HuH-7 (cell line): ENCODE measurements at places on chromosomes 5 and 9.

- no peak for DNase-seq
These were observed 114.1 kb downstream of the PIK3R1 start for GRCh38 chr5:68329554-68330255.

DNA sequence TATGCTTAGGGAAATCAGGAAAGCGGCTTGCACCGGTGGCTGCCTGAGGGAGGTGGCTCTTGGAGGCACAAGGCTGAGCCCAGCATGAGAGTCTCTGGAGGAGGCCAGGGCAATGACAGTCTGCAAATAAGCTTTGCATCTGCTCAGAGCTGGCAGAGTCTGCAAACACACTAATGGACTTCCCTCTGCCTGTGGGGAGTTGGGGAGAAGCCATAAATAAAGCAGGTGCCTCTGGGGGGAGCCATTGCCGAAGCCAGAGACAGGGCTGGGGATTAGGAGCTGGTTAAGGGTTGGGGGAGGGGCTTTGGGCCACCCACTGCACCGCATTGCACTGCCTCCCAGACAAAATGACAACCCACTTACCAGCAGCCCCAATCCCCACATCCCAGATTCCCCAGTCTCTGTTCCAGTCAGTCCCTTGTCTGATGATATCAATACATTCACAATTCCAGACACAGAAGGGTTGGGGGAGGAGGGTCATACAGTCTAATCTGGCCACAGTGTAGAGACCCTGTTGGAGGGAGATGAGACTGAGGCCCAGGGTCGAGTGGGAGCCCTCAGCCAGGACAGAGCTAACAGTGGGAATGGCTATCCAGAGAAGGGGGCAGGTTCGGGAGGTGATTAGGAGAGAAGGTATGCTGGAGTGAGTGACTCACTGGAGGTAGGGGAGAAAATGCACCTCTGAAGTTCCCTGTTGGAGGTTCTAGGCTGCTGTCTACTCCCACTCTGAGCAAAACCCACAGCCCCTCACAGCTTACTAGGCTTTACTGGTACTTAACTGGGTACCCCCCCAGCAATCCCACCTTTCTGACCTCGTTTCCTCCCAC lies 53.7 kb downstream of the PAX5 start:
- DNase-seq, result peak; percentile 70

- DNase-seq, result no peak
These were observed 214.2 kb downstream of the TRIM32 start for GRCh38 chr9:116901260-116901659.

GRCh38 chr5:146644831-146645230 lies 128.8 kb upstream of the GPR151 start:
- no peak for DNase-seq

GRCh38 chr5:157680239-157680638 lies 8.9 kb downstream of the C5orf52 start:
- no peak for DNase-seq

DNA sequence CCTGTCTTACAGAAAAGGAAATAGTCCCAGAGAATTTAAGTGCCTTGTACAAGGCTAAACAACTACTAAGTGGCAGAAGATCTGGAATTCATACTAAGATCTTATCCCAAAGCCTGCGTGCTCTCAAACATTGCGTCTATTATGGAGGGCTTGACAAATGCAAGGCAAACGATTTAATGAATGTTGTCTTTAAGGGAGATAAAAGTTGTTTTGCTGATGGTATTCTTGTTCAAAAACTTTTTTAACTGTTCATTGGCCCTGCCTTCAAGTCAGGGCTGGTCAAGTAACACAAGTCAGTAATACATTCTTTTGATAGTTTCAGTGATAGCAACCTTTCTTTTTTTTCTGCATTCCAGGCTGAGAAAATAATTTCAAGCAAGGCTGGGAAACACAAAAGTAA lies 1.7 kb upstream of the SLC38A9 start:
- no peak for DNase-seq

DNA sequence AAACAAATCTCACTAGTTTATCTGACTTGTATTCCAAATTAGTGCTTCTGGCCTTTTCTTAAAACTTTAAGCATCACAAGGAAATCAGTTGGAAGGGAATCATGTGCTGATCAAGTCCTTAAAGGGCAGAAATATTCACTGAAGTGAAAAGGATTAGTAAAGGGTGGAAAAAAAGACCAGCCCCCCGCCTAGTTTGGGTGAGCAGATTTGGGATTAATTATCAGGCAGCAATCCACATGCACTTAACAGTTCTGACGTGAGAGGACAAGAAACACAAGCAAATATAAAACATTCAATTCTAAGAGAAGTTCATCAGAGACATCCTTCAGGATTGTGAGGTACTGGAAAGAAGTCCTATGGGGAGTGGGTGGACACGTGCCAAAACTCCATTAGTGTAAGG lies at the start of gene TYRP1:
Gene TYRP1 (plus strand): TSS at position 245 of the 400 bp plus-strand sequence. CDS start 612 bp downstream, outside the sequence.
- no peak for DNase-seq

GRCh38 chr5:141182248-141182647 lies at the start of gene PCDHB16:
PCDHB16 (plus strand) TSS chr5:141182387; CDS start chr5:141182560, 173 bp downstream.
- DNase-seq, result no peak

DNA sequence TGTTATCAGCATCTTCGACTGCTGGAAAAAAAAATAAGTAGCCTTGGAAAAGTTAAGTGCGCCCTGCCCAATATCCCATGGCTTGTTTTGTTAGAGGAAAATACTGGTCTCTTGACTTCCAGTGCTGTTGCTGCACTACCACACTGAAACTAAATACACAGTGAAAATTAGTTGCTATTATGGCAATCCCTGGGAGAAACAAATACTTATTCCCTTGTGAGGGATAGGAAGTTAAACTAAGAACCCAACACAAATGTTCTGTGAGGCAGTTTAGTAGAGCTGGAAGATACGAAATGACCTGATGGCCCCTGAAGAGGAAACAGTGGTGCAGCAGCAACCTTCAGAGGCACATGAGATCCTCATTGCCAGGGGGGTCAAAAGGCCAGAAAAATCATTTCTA lies 164.0 kb downstream of the ARL15 start:
- no peak for DNase-seq

DNA sequence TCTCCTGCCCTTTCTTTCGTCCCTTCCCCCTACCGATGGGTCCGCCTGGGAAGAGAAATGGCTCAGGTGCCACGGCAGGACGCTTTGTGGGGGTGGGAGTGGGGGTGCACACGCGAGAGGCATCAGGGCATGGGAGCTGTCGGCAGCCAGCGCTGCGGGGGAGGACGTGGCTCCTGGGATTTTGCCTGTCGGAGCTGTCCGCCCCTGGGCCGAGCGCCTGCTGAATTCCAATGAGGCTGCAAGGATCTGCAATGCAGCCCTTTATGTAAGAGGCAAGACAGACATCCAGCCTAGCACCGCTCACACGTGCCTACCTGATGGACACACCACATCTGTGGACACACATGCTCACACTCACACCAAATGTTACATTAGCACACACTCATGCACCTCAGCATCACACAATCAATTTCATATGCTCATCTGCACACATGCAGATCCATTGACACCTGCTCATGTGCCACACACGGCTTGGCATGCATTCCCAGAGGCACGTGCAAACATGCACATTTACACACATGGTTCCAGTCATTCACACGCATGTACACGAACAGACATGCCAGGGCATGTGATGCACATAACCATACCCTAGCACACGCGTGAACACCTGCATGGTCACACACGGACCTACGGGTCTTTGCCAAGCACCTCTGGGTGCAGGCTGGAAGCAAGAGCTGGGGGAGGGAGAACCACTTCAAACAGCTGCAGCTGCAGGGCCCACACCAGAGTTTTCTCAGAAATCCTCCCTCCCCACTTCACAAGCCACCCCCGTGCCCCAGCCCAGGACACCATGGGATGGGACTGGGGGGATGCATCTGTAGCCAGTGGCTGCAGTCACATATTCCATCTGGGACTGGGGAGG lies 1.4 kb downstream of the GRIN1 start:
- DNase-seq, result no peak

GRCh38 chr9:4059437-4059836 lies 240.4 kb downstream of the GLIS3 start:
- no peak for DNase-seq

DNA sequence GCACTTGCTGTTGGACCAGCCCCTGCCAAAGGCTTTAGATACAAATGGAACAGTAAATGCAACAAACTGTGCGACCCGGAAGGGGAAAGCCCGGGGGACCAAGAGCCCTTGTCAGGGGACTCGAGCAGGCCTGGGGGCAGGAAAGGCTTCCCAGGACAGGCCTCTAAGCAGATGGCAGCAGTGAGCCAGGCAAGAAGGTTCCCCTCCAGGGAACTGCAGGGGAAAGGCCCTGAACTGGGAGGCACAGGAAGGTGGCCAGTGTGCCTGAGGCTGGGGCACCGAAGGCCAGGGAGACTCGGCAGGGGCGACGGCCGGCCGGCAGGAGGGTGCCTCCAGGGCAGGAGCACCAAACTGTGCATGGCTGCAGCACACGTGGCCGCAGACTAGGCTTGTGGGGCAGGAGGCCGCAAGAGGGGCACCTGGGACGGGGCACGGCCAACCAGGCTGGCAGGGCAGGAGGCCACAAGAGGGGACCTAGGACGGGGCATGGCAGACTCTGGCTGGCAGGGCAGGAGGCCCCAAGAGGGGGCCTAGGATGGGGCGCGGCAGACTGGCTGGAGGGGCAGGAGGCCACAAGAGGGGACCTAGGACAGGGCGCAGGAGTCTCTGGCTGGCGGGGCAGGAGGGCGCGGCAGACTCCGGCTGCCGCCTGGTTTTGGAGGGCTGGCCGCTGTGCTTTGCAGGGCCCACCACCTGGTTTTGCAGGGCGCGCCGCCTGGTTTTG lies 10.0 kb downstream of the VAV2 start:
- no peak for DNase-seq

DNA sequence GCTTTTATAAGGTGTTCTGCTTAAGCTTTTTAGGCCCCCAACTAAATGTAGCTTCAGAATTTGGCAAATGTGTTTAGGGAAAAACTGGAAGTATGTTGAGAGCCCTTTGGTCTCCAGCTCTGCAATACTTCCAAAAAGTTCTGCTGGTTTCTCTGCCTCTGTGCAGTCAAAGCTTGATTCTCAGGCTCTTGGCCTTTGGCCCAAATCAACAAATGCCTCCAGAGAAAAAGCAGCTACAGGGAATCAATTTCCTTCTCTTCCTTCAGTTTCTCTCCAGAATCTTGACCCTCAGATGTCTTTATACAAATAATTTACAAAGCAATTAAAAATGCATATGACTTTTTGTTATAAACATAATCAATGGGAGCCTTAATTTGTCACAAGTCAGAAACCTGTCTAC lies 235.7 kb downstream of the COMMD10 start:
- DNase-seq, result no peak

GRCh38 chr9:118954857-118955256 lies 414.4 kb downstream of the BRINP1 start:
- no peak for DNase-seq

DNA sequence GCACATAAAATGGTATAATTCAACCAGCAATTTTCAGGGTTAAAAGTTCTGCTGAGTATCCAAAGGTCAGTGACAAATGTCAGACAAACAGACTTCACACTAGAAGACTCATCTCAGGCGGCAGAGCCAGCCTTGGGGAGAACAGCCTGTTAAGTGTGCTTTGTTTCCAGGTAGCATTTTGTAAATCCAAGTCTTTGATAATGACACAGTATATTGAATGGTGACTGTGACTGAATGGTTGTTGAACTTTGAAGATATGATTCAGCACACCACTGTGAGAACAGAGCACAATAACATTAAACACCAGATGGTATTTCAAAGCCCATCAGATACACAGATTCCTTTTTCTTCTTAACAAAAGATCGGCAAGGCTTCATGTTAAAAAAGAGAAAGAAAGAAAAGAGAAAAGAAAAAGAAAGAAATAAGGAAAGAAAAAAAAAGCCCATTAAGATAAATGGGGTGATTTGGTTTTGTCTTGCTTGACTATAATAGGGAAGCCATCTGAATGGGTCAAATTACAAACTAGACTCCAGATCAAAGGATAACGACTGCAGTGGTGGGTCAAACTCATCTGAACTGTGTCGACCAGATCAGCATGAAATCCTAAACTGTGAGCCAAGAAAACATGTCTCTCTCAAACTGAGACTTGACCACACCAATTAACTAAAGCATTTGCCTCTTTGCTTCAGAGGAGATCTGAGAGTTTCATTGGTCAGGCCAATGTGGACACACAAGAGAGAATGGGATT lies 313.0 kb upstream of the ZNF608 start:
- no peak for DNase-seq

DNA sequence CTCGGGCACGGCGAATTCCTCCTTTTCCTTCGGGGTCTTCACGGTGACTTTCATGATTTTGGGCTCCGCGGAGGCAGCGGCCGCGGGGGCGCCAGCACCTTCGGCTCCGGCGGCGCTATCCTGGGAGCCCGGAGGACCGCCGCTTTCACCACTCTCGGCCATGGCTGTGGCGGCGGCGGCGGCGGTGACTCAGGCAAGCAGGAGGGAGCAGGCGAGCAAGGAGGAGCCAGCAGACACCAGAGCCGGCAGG lies 315 bp downstream of the UBQLN1 start:
- no peak for DNase-seq

DNA sequence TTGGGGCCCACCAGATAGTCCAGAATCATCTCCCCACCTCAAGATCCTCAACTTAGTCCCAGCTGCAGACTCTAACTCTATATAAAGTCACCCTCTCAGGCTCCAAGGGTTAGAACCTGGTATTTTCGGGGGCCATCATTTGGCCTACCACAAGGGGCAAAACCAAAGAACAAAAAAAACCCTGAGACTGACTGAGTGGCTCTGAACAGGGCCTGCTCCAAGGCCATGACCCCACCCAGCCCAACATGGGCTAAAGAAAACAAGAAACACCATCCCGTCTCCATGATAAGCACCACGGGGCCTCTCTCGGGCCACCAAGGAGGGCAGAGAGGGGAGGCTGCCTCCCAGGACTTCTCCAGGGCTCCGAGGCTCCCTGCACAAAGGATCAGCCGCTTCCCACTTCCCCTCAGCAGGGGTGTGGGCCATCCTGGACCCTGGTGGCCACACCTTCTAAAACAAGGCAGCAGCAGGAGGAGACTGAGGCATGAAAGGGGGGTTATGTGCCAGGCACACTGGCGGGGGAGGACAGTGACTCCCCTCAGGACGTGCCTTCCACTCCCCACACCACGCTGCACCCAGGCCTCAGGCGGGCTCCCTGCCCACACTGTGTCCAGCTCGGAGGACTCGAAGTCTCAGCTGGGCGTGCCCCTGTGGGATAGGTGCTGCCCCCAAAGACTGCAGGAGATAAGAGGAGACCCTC lies 51.5 kb downstream of the SEMA4D start:
- no peak for DNase-seq

DNA sequence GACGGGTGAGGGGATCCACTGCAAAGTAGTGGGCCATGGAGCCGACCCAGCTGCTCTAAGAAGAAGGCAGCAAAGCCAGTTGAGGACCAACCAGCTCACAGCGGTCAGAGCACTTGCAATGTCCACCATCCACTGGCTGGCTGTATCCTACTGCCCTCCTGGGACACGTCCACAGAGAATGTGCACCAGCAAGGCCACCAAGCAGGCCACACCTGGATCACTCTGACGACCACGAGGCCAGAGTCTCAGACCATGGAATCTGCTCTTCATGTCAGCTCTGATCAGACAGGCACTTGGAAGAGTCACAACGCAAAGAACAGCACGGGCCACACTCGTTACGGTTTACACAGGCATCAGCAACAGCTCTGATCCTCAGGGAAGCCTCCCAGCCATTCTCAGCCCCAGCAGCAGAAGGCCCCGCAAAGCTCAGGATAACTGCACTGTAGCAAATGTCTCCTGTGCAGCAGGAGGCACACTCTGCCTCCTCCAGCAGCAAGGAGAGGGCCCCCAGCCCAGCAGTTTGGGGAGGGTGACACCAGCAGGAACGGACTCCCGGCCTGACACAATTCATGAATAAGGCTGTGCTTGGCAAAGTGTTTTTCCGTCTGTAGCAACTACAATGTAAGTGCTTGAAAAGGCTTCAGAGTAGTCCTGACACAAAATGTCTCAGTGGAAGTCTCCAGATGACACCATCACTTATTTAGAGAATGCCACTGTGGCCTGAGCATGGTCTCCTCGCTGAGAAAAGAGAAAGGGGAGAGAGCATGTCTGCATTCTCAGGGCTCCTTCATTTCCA lies 15.7 kb downstream of the SEMA4D start:
- DNase-seq, result no peak
